ENCODE measurements at places on chromosomes 16 and 17. TPM values are rescaled to one million over a fixed set of nuclear protein-coding genes. Genes with fewer than 3 reads are reported as not detected.

Gene C17orf67
- 2.0 TPM for total RNA-seq

Gene PRPSAP2
- total RNA-seq, result 31.5 TPM

Gene NGFR
- 2.8 TPM for total RNA-seq

Gene FLYWCH1
- 23.0 TPM for total RNA-seq

Gene ST6GALNAC1
- total RNA-seq, result 434 TPM

Gene CACNG4
- 0.25 TPM for total RNA-seq

Gene CD68
- total RNA-seq, result 35.0 TPM

Gene LAT
- total RNA-seq, result 6.9 TPM

- DNase-seq, result no peak
Measured at GRCh38 chr17:16491703-16492612, at the start of gene LRRC75A. TSS of gene LRRC75A (minus strand) at chr17:16492193. CDS start at chr17:16491990, 203 bp downstream.

DNA sequence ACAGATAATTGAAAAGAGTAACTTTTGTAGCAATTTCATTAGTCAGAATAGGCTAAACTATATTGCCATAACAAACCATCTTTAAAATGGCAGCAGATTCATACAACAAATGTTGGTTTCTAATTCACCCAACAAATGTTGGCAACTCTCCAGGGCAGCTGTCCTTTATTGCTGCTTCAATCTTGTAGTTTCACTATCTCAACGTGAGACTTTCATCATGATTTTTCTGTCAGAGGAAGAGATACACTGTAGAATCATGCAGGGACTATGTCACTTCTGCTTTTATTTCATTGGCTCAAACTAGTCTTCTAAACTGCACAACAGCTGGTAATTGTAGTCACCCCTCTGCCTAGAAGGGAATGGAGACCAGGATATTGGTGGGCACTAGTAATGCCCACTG is 174.2 kb downstream of the TANC2 start:
- peak; percentile 47 for DNase-seq

GRCh38 chr17:63370696-63371095 is 75.4 kb downstream of the CYB561 start:
- no peak for DNase-seq

DNA sequence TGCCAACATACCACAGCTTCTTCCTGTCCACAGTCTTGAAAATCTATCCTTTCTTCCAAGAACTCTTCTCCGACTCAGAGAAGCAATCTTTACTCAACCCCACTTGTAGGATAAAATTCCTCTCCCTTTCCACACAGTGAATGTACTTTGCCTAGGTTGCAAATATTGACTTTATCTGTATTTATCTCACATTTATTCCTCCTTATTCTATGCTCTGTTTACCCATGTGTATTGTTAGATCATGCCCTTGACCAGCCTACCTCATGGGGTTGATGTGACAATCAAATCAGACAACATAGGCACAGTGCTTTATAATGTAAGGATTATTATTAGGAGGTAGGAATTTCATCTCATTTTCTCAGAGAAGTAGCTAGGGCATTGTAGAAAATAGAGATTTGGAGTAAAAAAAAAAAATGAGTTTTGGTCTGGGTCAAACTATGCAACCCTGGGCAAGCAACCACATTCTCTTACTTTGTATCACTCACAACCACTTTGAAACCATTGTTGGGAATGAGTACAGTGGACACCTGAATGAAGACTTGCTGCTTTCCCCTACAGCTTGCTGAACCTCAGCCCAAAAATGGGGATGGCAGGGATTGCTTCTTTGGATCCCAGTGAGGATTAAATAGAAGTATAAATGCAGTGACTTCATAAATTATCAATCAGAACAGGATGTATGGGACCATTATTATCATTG is 9.1 kb upstream of the SLC35B1 start:
- DNase-seq, result no peak

- peak; percentile 30 for DNase-seq
Measured at GRCh38 chr16:23863511-23864422, 28.0 kb downstream of the PRKCB start.

- no peak for DNase-seq
Measured at GRCh38 chr16:10950393-10950792, 6.0 kb downstream of the CLEC16A start.

DNA sequence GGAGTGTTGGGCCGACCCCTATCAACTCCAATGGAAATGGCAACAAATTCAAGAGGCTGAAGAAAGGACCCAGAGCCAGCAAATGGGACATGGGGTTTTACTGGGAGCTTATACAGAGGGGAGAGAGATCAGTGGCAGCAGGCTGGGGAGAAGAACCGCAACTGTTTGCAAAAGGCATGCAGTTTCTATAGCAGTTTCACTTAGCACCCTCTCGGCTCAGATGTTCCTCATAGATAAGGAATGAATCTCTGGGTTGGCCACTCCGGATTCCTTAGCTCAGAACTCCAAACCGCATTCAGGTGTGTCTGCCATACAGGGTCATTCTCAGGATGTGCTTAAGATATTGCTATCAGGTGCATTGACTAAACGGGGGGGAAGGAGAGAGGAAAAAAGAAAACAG is 71.1 kb upstream of the RPL38 start:
- DNase-seq, result no peak

- no peak for DNase-seq
Measured at GRCh38 chr17:1978396-1978949, 46.7 kb downstream of the RTN4RL1 start.

DNA sequence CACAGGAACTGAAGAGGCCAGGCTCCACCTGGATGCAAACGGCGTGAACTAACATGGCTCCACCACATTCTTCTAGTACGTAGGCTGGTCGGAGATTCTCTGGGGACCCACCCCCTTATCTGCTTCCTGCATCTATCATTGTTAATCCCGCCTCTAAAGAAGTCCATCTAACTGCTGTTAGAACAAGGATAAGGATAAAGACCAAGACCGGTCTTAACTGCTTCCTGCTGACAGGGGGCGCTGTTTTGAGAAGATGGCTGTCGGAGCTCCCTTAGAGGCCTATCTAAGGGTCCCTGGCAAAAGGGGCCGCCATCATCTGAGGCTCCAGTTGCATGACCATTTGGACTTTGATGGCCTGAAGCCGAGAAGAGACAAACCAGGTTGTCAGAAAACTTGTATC is 25.8 kb upstream of the TNFSF12 start:
- DNase-seq, result no peak

DNA sequence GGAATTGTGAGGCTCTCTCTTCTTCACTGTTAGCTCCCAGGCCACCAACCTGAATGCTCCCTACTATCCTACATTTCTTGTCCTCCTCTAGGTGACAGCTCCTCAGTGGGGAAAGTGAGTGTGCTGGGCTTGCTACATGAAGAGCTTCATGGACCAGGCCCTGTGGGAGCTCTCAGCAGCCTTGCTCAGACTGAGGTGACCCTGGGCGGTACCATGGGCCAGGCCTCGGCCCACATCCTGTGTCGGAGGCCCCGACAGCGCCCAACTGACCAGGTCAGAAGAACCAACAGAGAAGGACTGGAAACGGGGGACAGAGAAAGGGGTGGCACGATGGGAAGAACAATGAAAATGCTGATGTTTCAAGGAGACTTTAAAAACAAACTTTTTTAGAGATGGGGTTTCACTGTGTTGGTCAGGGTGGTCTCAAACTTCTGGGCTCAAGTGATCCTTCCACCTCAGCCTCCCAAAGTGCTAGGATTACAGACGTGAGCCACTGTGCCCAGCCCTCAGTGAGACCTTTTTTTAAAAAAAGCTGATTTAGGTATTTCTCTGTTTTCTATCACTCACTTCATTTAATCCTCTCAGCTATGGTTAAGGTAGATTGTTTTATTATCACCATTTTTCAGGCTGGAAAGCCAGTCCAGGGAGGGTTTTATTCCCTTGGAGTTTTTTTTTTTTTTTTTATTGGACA is 4.9 kb downstream of the ELP5 start:
- DNase-seq, result no peak

DNA sequence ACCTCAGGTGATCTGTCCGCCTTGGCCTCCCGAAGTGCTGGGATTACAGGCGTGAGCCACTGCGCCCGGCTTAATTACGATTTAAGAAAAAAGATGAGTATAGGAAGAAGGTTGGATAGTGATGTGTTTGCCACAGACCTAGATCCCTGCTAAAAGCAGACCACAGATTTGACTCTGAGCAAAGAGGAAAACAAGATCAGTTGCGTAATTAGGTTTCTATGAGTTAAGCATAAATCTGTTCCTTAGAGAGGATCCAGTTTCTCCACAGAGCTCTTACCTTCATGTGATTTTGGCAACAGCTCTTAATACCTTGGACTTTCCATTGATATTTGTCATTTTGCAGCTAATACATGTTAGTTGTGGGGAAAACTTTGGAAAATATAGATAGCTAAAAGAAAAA is 31.1 kb downstream of the CDH1 start:
- no peak for DNase-seq

DNA sequence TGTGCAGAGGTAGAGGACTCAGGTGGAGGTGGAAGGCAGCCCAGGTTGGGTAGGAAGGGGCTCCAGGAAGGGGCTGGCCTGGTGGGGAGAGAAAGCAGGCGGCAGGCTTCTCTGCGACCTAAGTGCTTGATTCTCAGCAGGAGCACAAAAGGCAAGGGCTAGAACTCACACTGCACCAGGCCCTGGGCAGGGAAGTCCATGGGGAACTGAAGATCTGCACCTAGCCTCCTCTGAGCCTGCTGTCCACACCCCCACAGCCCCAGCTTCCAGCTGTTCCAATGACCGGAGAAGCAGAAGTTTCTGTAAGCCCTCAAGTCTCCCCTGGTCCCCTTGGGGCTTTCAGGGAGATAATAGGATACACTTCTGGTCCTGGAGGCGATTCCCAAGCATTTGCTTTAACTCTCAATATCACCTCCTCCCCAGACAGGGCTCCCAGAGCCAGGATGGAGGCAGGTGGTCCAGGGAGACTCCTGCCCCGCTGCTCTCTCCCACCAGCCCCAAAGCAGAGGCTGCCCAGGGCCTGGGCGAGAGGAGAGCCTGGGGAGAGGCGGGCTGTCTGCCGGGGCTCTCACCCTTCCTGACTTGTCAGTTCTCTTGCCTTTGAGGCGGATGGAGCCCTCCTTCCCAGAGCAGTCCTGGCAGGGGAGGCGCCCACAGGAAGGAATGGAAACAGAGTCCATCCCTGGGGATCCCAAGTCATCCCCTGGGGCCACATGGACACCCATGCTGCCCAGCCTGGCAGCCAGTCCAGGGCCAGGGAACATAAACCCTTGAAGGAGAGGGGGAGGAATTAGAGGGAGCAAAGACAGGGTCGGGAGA is 126.0 kb downstream of the RBFOX3 start:
- no peak for DNase-seq

DNA sequence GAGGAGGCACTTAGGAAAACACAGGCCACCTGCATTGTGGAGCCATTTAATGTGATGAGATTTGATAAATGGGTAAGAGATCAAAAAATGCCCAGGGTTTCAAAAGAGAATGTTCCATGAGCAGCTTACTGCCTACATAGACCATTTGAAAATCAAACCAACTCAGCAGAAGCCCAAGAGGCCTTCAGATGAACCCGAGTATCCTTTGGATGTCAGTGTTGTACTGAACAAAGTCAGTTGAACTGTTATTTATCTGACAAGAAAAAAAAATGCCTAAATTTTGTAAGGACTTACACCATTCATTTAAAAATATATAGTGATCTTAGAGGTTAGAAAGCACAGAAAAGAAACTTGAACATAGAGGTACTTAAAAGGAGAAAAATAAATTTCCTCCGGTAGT is 381.7 kb downstream of the ZFHX3 start:
- DNase-seq, result no peak

DNA sequence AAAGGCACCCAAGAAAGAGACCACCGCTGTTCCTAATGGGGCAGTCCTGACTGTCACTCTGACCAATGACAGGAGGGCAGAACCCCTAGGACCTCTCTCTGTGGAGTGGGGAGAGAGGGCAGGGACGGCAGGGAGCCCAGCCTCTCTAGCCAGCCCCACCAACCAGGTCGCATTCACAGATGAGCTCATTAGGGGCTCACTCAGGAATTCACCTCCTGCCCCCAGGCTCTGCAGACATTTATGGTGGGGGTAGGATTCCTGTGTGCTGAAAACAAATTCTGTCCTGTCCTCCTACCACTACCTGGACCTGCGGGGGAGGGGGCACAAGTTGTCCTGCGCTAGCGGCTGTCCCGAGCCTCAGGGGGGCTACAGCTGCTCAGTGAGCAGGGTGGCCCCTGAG is 27.7 kb upstream of the GPRC5C start:
- DNase-seq, result no peak

- no peak for DNase-seq
Measured at GRCh38 chr17:40633871-40634270, 13.7 kb downstream of the SMARCE1 start.

- no peak for DNase-seq
Measured at GRCh38 chr16:4323071-4323844, 7.4 kb downstream of the GLIS2 start.

DNA sequence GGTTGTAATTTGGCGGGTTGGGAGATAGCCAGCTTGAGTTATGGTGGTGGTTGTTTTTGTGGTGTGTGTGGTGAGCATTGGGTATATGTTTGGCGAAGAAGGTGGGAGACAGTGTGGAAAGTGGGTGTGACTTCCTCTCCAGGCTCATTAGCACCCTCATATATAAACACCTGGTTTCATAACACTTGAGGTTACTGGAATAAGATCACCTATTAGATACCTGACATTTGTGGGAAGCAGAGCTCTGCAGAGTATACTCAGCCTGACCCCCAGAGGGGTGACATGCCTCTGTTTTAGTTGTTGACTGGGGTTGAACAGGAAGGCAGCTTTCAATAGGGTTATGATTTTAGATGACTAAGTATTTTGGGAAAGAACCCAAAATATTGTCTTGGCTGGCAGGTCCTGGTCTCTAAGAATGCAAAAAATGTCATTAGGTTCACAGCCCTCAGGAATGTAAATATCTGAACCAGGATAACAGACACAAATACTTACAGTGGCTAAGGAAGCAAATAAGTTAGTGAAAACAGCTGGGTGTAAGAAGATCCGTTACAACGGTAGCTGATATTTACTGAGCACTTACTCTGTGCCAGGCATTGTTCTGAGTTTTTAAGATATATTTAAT is 18.3 kb upstream of the EFCAB13 start:
- no peak for DNase-seq

GRCh38 chr16:47888142-47888541 is 267.7 kb downstream of the ABCC12 start:
- DNase-seq, result no peak

DNA sequence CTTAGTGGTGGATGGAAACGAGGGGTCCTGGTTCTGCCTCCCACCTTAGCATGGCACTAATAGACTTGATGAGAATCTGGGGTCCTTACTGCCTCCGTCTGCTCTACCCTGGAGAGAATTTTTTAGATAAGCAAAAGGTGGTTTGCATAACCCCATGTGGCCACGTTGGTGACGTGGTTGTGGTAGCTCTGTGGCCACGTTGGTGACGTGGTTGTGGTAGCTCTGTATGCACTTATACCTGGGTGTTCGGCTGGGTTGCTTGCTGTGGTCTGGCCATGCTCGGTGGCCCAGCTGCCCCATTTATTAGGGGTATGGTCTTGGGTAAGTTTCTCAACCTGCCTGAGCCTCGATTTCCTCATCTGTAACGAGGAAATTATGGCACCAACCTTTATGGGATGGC is 13.0 kb downstream of the SPIRE2 start:
- no peak for DNase-seq

Data from left colon (tissue), 2 donors.